Amniotic stem cell (primary cell): ENCODE measurements at places on chromosomes 3 and 15.

DNA sequence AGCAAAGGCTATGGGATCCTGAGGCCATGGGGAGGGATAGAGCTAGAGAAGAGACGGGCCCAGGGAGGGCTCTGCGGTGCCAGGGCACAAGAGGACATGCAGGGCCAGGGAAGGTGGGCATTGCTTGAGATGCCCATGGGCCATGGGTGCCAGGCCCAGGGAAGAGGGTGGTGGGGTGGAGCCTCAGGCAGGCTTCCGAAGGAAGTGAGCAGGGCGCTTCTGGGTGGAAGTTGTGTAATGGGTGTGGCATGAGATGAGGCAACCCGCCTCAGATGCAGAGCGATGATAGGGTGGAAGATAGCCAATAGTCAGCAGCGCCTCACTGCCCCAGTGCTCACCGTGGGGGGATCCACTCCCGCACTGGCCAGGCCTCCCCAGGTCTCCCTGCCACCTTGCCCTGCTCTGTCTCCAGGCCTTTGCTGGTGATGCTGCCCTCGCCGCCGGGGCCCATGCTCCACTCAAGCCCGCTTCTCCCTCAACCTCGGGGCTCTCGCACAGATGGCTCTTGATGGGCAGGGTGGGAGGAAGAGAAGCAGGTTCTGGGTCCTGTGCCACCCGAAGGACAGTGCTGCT, 51.4 kb downstream of the DNAJB8 start:
- DNase-seq = no peak

- DNase-seq = no peak
Measured at GRCh38 chr3:55870594-55870993, 383.5 kb upstream of the WNT5A start.

DNA sequence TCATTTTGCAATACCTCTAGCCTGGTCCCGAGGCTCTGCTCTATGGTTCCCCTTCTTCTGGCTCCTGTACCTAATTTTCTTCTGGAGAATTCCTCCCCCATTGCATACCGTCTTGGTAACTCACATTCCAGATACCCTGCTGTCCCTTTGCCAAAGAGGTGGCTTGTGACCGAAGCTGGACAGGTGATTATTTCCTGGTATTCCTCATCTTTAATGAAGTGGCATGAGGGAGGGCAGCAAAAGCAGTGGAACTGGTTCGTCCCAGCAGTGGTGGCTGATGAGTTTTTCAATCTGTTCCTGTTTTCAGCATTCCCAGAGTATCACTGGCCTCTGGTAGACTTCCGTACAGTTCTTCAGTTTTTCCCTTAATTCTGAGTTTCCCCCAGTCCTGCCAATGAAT, 186.2 kb upstream of the CADPS start:
- no peak for DNase-seq

DNA sequence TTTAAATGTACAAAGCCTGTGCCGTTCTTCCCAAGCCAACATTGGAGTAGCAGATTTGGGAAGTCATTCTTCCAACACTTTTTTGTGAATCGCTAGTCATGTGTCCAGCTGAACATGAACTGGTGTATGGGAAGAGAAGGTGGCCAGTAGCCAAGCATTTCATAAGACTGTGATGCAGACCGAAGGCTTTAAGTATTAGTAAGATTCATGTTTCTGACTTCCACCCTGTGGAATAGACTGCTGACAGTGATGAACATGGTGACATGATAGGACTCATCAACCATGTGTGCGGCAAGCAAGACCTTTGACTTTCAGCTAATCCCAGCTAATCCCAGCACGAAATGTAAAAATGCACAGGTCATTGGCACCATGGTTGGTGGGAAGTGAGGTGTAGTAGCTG, 48.3 kb upstream of the THSD4 start:
- DNase-seq = no peak

GRCh38 chr15:35912196-35912595, 366.2 kb upstream of the DPH6 start:
- DNase-seq = no peak

DNA sequence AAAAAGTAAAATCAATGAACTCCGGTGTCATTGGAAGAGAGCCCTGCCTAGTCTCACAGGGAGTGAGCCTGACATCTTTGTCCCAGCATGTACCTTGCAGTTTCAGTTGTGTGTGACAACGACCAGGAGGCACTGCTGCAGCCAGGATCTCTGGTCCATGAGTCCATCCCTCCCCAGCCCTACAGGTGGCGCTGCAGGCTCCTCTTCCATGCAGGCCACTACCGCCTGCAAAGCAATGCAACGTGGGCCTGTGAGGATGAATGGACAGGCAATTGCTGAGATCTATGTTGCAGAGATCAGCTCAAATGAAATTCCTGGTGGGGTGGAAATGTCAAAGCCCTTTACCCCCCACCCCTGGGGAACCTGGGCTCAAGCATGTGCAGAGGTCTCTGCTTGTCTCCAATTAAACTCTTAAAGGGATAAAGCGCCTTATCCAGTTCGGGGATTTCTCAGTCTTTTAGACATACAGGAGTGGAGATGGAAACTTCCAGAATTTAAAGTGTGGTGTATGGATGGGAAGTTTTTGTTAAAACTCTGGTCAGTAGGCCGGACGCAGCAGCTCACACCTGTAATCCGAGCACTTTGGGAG, 35.8 kb downstream of the TKT start:
- peak; percentile 82 for DNase-seq

GRCh38 chr15:99427668-99428361, 138.0 kb upstream of the MEF2A start:
- no peak for DNase-seq

DNA sequence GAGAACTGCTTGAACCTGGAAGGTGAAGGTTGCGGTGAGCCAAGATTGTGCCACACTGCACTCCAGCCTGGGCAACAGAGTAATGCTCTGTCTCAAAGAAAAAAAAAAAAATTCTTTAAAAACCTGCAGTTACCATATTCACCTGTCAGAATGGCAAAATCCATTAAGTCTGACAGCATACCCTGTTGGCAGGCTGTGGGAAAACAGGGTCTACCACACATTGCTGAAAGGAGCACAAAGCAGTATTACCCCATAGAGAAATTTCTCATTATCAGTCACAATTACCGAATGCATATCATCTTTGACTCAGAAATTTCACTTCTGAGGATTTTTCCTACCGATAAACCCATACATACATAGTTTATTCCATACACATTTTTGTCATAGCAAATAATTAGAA, 264.1 kb upstream of the SLCO3A1 start:
- no peak for DNase-seq

GRCh38 chr15:70636540-70637165, 126.7 kb downstream of the UACA start:
- no peak for DNase-seq

GRCh38 chr15:89556413-89557262, 18.6 kb upstream of the TICRR start:
- DNase-seq = peak; percentile 47

- DNase-seq = no peak
Measured at GRCh38 chr3:11019116-11019819, 26.7 kb downstream of the SLC6A1 start.

DNA sequence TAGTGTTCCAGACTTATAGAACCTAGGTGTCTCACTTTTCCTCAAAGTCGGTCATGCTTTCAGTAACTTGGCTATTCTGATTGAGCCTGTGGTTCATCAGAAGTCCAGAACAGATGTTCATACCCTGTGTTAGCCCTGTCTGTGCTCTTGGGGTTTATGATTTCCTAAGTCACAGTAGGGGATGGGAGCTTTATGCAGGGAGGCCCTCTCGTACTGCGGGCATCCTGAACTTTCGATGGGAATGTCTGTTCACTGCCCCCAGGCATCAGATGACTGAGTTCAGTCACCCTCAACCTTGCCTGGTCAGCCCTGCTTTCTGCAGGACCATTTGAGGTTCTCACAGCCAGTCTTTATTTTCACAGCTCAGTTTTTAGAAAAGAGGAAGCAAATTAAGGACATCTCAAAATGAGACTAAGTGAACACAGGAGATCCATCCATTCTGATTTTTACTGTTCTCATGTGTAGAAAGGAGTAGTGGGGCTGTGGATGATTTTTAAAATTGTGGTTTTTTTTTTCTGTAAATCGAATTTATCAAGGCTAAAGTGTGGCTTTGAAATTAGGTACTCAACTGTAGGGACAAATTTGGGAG, 71.3 kb downstream of the CMTM8 start:
- DNase-seq = no peak
